ENCODE measurements at places on chromosomes 1 and 21.

DNA sequence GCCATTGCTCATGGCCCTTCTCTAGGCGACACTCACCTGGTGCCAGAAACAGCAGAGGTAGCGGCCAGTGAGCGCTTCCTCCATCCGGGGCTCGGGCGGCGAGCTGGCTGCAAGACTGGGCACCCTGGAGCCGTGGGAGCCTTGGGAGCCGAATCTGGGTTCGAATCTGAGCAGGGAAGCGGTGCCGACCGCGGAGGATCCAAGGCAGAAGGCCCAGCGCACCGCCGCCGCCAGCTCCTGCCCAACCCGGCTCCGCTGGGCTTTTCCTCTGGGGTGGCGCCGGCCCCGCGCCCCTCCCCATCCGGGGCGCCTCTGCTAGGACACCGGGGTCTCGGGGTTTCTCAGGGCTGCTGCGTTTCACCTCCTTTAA, 1.7 kb upstream of the PRDM16 start:
- no peak for DNase-seq

GRCh38 chr1:89454845-89455521, 69.6 kb upstream of the LRRC8B start:
- peak; percentile 3 for DNase-seq

DNA sequence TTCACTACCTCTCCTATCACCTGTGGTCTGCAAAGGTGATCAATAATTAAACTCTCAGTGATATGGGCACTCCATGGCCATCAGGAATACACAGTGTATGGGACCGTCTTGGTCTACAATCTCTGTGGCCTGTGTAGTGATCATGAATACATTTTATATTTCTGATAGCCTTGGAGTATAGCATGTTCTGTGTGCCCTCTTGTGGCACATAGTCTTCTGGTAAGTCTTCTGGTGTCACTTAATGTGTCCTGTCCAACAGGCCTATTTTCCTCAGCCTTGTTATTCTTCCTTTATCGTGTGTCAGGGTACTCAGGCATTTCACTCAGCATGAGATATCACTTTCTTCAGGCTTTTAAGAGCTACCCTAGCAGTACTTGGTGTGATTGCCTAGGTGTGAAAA, 393.6 kb downstream of the AGBL4 start:
- DNase-seq = no peak

- DNase-seq = no peak
These were observed 2.8 kb downstream of the CLDN19 start for GRCh38 chr1:42737257-42737656.

GRCh38 chr1:82421782-82422181, 621.0 kb downstream of the ADGRL2 start:
- no peak for DNase-seq

DNA sequence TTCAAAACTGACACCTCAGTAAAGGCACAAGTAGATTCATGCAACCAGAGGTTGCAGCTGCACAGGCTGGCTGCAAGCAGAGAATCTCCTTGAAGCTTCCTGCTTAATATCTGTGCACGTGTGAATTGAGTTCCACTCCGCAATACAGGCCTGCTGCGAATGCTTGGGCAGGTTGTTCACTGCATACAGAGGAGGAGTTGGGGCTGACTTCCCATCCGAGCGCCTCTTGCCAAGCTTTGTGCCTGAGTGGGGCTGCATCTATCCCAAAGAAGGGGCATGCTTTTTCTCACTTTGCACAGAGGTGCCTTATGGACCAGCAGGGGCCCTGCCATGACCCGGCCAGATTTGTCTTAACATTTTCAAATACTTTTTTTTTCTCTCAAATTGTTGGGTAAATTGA, 17.9 kb upstream of the PADI1 start:
- no peak for DNase-seq

DNA sequence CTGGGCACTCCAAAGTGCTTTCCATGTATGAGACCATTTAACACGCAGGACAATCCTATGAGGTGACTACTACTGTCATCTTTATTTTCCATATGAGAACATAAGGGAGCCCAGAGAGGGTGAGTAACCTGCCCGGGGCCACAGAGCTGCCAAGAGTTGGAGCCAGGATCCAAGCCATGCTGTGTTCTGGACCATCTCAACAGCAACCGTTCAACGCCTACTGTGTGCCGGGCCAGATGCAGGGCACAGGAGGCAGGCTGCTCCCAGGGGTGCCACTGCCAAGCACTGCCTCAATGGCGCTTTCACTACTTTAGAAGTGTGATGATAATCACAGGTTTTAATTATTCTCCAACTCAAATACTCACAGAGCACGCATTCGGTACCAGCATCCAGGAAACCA, 3.8 kb downstream of the ALDH4A1 start:
- DNase-seq = no peak

GRCh38 chr1:3221112-3222041, 152.4 kb downstream of the PRDM16 start:
- DNase-seq = no peak

DNA sequence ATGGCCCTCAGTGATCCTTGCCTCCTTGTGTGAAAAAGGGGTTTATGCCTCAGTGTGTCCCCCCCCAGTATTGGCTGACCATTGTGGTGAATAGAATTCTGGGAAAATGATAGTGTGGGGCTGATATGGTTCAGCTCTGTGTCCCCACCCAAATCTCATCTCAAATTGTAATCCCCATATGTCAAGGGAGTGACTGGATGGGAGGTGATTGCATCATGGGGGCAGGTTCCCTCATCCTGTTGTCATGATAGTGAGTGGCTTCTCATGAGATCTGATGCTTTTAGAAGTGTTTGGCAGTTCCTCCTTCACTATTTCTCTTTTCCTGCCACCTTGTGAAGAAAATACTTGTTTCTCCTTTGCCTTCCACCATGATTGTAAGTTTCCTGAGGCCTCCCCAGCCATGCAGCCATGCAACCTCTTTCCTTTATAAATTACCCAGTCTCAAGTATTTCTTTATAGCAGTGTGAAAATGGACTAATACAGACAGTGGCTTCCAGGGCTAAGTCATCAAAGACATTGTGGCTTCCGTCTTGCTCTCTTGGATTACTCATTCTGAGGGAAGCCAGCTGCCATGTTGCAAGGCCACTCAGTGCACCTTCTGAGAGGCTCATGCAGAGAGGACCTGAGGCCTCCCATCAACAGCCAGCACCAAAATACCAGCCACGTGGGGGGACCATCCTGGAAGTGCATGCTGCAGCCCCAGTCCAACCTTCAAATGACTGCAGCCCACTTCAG, 40.6 kb upstream of the SOD1 start:
- no peak for DNase-seq

DNA sequence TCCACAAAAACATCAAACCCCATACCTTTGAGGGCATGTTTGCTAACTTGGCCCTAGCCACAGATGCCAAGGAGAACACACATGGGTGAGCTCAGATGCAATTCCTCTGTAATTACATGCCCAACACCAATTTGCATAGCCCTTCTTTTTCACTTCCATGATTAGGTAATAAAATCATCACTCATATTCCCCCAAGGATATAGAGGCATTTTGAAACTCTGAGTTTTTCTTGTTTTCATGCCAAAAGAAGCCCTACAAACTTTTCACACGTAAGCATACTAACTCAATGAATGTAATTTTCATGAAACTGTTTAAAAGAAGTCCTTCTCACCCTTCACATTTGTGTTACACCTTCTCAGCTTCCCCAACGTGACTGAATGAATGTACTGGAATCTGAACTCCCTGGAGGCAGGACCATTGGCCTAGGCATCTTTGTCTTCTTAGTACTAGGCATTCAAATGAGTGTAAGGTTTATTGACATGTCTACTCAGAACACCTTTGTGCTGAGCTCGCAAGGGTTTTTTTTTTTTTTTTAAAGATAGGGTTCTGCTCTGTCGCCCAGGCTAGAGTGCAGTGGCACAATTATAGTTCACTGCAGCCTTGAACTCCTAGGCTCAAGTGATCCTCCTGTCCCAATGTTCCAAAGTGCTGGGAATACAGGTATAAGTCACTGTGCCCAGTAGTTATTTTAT, 31.0 kb downstream of the FBXO42 start:
- no peak for DNase-seq

DNA sequence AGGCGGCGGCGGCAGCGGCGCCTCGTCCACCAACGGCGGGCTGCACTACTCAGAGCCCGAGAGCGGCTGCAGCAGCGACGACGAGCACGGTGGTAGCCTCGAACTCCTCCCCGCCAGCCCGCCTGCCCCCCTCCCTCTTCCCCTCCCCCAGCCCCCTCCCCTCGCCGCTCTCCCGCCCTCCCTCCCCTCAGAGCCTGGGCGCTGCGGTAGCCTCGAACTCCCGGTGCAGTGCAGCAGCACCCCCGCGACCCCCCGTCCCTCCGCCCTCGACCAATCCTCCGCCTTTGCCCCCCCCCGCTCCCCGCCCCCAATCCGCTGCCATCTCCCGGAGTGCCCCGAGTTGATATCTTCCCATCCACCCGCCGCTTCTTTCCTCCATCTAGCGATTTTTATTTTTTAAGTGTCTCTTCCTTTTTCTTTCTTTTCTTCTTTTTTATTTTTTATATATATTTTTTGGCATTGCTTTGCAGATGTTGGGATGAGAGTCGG, 516 bp downstream of the RCOR3 start:
- no peak for DNase-seq

- no peak for DNase-seq
These were observed 3.0 kb upstream of the TMEM52 start for GRCh38 chr1:1921901-1922701.

GRCh38 chr1:226479474-226479873, 69.1 kb upstream of the STUM start:
- no peak for DNase-seq

DNA sequence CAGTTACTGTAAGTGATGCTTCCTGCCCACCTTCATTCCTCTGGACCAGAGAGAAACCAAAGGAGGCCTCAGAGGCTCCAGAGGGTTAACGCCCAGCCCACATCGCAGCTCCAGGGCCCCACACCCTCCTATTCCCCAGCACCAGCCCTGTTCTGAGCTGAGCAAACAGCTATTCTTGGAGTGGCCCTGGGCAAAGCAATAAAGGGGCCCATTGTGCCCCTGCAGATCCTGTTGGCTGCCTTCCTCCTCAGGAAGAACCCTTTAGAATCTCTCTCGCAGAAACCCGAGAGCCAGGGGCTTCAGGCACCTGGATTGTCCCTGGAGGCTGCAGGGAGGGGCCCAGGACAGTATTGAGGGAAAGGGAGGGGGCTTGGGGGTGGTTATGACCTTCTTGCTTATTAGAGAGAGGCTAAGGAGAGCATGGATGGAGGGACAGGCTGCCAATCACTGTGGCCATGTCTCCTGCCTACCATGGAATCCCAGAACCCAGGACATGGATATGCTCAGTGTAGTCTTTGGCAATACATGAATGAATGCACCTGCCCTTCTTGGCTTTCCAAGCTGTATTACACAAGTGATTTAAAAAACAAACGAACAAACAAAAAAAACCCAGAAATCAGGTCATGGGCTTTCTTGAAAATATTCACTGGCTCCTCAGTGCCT, 9.2 kb downstream of the PADI2 start:
- DNase-seq = no peak

DNA sequence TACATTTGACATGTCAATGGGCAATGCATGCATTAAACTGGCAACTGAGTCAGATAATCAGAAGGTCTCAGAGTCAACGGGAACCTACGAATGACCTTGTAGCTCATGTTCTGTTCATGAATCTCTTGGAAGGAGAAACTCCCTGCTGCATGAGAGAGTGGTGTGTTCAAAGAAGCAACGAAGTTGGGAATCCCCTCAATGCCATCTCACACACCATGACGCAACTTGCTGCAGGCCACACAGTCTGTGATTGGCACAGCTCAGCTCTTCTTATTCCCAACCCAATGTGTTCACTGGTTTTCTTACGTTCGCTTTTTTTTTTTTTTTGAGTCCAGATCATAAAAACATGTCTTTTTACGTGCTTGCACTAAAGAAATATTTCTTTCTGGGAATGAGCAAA, 53.5 kb upstream of the PRDM2 start:
- no peak for DNase-seq

DNA sequence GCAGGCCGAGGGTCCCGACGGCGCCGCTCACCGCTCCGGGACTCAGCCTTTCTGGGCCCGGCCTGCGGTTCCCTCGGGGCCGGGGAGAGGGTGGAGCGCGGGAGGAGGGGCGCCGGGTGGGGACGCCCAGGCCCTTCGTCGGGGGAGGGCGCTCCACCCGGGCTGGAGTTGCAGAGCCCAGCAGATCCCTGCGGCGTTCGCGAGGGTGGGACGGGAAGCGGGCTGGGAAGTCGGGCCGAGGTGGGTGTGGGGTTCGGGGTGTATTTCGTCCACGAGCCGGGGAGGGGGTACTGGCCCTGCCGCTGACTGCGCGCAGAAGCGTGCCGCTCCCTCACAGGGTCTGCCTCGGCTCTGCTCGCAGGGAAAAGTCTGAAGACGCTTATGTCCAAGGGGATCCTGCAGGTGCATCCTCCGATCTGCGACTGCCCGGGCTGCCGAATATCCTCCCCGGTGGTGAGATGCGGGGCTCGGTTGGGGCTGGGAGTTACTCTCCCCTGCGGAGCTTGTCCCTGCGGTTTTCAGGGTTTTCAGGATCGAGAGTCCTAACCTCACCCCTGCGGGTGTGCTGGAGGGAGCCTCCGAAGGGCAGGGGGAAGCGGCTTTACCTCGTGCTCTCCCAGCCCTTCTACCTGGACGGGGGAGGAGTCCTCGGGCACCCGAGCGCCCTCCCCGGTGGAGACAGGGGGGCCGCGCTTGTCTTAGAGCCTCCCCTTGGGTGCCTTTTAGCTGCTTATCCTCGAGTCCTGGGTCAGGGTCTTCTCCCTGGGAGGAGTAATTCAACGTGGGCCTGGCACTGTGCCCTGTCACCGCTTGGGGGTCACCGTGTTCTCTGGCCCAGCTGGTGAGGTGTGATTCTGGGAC, 2.1 kb downstream of the SAMD11 start:
- no peak for DNase-seq

GRCh38 chr1:54596756-54597155, 26.6 kb downstream of the FAM151A start:
- DNase-seq = no peak

DNA sequence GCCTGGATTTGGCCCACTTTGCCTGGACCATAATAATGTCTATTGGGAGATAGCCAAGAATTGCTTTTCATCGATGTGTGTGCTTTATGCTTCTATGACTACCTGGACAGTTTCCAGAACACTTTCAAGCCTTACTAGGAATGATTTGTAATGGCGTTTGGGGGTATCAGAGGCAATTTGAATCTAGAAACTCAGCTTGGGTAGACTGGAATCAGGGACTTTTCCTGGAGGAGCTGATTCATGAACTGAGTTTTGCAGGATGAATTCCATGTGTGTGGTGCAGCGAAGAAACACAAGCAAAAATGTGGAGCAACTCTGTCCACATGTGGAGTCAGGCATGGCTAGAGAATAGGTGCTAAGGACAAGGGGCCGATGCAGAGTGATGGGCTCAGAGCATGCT, 11.9 kb upstream of the TMEM61 start:
- DNase-seq = no peak

DNA sequence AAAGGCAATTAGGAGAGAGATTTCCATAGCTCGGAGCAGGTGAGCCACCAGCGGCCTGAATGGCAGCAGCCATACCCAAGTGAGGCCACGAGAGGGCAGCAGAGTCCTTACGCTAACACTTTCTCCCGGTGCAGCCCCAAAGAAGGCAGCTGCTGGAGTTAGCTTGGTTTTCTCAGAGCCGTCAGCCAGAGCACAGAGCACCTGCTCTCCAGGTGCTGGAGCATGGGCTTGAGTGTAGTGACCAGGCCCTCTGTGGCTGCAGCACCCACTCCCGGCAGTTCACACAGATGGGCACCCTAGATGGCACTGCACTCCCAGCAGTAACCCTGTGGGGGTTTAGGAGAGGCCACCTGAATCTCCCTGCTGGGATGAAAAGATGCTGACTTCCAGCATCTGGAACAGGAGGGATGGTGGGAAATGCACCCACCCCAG, 45.8 kb downstream of the TMCC2 start:
- DNase-seq = peak; percentile 76

GRCh38 chr1:56024155-56024554, 555.2 kb downstream of the PLPP3 start:
- no peak for DNase-seq

All from Caki2 (cell line).